Stimulated activated CD8-positive, alpha-beta memory T cell treated with anti-CD3 and anti-CD28 coated beads, Interleukin-15, amount 100 ng/mL, for 24 hours (primary cell): ENCODE measurements at places on chromosomes 13 and 19.

- no peak for DNase-seq
Observed at GRCh38 chr19:33737681-33738371, 58.8 kb upstream of the KCTD15 start.

DNA sequence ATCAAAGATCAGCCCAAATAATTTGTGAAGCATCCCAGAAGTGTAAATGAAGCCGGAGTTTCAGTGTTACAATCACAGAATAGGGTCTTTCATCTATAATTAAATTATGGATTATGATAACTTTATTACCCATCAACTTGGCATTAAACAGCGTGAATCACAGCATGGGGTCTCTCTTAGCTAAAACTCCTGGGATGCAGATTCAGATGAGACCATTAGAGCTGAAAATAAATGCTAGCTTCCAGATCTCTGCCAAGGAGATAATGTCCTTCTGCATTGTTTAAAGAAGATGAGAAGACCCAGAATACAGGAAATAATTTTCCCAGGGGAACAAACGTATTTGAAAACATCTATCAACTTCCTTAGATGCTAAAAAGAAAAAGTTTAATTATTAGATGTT, 546.0 kb upstream of the PCDH9 start:
- DNase-seq = no peak

- no peak for DNase-seq
Observed at GRCh38 chr19:35559781-35560180, 3.7 kb downstream of the ATP4A start.

- no peak for DNase-seq
Observed at GRCh38 chr19:39411832-39412099, 703 bp upstream of the PLEKHG2 start.

- DNase-seq = no peak
Observed at GRCh38 chr13:106362707-106363106, 172.8 kb downstream of the EFNB2 start.

GRCh38 chr13:36329361-36329760, 16.8 kb downstream of the SPART start:
- DNase-seq = no peak

GRCh38 chr19:6062961-6063575, 47.2 kb downstream of the RFX2 start:
- DNase-seq = no peak

- DNase-seq = no peak
Observed at GRCh38 chr19:11031421-11032070, 57.7 kb upstream of the LDLR start.

- no peak for DNase-seq
Observed at GRCh38 chr13:36536546-36536945, 104.3 kb downstream of the CCNA1 start.

GRCh38 chr19:54201172-54201701, 579 bp downstream of the RPS9 start:
- DNase-seq = no peak

DNA sequence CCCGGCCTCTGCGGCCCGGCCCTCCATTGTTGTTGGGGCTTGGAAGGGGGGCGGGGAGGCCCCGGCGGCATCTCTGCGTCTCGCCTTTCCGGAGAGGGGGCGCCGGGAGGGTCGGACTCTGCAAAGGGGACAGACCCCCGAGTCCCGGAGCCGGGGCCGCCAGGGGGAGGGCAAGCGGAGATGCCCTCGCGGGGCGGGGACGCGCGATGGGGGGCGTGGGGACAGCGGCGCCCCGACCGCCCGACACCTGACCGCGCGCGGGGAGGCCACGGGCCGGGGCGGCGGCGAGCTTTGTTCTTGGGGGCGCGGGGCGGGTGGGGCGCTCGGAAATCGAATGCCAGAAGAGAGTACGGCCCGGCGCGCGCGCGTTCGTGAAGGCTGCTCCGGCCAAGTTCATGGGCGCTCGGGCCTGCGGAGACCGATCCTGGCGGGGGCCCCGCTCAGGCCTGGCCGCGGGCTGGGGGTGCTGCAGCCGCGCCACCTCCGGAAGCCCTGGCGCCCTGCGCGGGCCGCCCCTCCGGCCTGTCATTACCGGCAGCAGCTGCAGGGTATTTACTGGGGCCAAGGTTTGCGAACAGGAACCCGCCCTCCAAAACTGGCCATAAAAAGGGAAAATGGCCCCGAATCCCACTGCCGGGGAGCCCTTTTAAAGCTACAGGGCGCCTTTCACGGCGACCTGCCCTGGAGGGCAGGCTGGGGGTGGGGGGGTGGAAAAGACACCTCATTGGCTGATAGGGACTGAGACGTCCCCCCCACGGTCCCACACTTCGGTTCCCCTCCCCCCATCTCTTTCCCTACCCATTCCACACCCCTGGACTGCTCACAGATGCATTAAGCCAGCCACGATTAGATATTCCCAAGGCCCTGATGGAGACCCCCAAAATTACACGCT, 11.1 kb upstream of the NANOS3 start:
- no peak for DNase-seq

DNA sequence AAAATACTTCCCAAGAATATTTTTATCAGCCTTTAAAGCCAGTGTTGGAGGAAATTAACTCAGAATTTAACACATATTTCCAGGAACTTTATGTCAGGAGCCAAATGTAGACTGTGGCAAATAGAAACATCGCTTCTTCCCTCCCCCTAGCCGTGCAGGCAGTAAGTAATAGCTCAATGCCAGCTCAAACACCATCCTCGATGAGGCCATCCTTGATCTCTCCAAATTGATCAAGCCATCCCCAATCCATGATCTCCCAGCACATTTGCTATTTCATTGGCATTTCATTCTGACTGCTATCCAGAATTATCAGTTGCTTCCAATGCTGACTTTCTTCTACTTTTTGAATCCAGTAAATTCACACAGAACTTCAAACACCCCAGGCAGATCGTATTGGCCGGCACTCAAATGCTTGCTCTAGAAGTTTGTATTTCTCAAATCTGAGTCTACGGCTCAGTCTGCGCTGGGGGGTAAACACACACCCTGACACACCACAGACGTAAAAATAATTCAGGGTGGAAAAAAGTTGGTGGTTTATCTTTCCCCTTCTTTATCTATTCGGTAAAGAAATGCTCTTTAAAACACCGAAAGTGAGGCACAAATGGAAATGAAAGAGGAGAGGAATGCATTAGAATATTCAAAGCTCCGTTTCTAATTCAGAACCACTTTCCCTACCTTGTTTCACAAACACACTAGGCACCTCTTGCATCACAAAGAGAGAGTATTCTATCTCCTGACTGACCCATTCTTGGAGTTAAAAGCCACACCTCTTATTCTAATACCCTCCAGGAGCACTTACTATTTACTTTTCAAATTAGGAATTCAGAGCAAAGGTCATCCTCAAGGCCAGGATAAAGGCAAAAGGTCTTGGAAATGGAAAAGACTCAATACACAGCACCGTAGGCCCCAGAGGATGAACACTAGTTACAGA, 991 bp downstream of the OBI1 start:
- no peak for DNase-seq

DNA sequence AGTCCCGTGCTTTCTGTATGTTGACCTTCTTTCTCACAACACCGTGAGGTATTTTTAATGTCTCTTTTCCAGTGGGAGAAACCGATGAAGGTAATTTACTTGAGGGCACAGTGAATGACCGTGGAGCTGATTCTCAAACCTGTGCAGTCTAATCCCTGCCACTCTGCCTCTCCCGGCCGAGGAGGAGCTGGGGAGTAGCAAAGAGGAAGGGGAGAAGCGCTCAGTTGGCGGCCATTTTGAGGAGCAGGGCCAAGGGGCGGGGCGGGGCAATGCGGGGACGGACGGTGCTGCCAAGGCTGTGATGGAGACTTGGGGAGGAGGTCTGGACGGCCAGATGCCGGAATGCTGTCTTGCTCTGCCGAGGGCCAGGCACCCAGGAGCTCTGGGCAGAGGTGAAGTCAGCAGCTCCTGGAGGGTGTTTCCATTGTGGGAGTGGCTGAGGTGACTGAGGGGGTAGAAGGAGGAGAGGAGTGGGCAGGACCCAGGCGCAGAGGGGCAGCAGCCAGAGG, 12.4 kb upstream of the RANBP3 start:
- no peak for DNase-seq

- no peak for DNase-seq
Observed at GRCh38 chr13:68292601-68293000, 1062.5 kb upstream of the PCDH9 start.

DNA sequence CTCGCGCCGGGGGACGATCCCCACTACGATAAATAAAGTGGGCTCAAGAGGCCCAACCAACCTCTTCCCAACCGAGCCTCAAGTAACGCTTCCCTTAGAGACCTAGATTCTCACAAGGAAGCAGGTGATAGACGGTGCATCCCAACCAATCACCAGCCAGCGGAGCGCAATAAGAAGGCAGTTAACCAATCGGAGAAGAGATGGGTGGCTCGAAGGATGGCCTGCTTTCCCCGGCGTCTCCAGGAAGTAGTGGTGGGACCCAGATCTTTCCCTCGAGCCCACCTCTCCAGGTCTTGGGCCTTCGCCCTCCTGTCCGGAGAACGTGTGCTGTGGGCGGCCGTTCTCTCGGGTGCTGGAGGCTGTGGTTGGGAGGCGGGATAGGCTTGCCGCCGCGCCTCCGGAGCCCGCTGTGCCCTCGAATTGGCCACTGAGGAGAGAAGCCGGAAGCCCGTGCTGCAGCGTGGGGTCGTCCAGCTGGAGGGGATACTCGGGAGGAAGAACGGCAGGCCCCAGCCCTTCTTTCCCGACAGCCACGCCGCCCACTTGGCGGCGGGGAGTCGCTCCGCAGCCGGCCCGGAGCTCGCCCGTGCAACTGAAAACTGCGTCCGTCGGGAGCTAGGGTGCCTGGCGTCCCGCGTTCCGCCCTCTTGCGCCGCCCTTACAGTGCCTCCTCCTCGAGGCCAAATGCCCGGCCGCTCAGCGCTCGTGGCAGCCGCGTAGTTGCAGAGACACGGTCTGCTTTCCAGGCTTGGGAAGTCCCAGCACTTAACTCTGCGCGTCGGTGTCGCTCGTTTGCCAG, at the start of gene RNF6:
Gene RNF6 (minus strand): TSS at position 594 of the 799 bp plus-strand sequence. CDS start 2,665 bp downstream, outside the sequence.
- peak; percentile 75 for DNase-seq

GRCh38 chr13:66237411-66238062, 992.6 kb downstream of the PCDH9 start:
- DNase-seq = no peak

- DNase-seq = no peak
Observed at GRCh38 chr13:52161181-52161646, 1.8 kb upstream of the NEK3 start.

DNA sequence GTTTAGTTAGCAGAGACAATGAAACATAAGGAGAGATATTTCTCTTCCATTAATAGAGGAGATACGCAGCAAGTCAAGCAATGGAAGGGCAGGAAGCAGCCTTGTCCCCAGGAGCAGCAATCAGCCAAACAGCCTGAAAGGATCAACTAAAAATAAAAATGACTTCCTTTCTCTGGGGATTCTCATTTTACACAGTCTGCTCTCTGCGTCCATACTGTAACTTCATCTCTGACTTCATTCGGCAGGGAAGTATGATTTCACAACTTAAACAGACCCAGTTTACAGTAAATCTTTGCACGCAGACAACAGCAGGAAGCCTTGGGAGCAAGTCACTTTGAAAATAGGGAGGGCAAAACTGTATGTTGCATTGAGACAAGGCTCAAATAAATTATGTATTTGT, 826.7 kb downstream of the DIAPH3 start:
- no peak for DNase-seq

DNA sequence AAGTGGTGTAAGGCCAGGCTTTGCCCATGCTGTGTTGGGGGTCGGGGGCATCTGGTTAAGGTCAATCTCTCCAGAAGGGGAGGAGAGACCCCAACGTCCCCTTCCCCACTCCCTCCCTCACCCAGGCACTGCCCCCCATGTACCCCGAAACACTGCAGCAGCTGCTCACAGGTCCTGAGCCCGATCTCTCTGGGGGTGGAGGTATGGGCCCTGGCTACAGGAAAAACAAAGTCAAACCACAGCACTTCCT, 10.2 kb downstream of the CAPN12 start:
- DNase-seq = no peak

GRCh38 chr13:39250440-39250839, 212.2 kb downstream of the NHLRC3 start:
- DNase-seq = no peak

- no peak for DNase-seq
Observed at GRCh38 chr19:48928164-48929025, 5.1 kb upstream of the DHDH start.

- DNase-seq = no peak
Observed at GRCh38 chr19:7833225-7834099, 3.4 kb downstream of the EVI5L start.

DNA sequence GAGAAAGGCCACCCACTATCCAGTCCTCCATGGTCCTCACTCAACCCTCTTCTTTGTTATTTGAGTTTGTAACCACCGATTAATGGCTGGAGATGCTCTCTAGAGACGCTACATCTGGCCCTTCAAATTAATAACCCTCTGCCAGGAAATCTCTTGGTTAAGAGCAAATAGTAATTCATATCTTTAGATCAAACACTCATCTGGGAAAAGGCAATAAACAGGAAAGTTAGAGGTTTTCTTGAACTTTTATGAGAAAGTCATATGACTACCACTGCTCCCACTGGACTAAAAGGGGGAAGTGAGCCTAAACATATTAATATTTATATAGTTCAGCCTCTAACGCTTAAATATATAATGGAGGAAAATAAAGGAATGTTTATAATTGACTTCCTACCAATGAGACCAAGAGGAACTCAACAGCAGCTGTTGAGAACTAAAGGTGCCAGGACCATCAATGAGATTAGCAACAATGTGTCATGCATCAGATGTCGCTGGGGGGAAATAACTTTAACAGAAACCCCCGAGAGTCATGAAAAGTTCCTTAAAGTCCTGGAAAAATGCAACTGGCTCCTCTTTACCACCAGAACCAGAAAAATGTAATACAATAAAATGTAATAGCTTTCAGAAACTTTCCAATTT, 2.7 kb downstream of the TBC1D4 start:
- no peak for DNase-seq

- DNase-seq = no peak
Observed at GRCh38 chr13:84088996-84089395, 206.7 kb upstream of the SLITRK1 start.

- no peak for DNase-seq
Observed at GRCh38 chr13:49874430-49874829, 61.7 kb downstream of the SPRYD7 start.

GRCh38 chr19:18756896-18757295, 34.2 kb downstream of the COMP start:
- no peak for DNase-seq
